ENCODE measurements at places on chromosomes 2 and 18.

DNA sequence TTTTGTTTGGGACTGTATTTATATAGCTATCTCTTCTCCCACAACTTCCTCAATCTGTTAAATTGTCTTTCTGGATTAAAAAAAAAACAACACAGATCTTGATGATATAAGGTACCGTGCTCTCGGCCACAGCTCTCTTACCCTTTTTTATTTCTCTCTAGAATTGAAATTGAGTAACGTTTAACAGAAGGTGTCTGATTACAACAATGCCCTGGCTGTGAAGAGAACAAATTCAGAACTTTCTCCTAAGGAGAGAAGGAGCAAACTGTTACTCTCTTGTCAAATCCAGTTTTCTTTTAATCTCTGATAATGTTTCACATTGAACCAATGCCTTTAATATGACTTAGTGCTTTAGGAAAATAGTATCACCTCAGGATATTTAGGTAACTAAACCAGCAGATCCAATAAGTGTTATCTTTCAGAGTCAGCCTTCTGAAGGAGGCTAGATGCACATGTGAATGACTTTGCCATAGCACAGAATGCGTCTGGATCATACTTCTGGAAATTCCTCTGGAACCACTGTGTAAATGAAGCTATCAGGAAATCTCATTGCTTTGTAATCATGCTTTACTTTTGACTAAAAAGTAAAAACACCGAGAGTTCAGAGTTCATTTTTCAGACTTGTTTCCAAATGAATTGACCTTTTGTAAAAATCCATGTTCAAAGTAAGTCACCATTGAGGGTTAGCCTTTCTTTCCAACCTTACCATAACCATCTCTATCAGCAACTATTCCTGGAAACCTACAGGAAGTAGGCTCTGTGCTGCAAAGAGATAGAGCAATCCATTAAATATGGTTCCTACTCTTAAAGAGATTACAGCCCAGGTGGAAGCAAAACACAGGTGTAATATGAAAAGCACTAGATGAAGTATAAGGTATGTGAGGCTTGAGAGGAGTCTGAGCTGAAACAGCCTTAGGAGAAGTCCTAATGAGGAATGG is 147.0 kb upstream of the OSR1 start:
- DNase-seq: no peak

- DNase-seq: no peak
These were observed 55.0 kb downstream of the KCNG2 start for GRCh38 chr18:79852561-79853302.

DNA sequence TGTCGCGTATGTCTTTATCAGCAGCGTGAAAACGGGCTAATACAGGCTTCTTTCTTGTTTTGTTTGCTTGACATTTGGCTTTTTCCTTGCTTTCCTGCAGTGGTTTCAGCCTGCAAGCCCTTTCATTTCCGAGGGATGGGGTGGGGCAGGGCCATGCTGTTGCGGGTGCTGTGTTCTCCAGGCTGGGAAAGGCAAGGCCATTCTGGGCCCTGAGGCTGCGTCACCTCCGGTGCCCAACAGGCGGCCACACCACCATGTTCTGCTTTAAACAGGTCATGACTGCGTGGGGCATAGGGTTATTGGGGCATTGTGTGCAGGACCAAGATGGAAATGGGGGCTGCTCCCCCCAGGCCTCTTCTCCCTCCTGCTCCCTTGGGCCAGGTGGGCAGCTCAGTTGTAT is 38.6 kb upstream of the PLB1 start:
- no peak for DNase-seq

DNA sequence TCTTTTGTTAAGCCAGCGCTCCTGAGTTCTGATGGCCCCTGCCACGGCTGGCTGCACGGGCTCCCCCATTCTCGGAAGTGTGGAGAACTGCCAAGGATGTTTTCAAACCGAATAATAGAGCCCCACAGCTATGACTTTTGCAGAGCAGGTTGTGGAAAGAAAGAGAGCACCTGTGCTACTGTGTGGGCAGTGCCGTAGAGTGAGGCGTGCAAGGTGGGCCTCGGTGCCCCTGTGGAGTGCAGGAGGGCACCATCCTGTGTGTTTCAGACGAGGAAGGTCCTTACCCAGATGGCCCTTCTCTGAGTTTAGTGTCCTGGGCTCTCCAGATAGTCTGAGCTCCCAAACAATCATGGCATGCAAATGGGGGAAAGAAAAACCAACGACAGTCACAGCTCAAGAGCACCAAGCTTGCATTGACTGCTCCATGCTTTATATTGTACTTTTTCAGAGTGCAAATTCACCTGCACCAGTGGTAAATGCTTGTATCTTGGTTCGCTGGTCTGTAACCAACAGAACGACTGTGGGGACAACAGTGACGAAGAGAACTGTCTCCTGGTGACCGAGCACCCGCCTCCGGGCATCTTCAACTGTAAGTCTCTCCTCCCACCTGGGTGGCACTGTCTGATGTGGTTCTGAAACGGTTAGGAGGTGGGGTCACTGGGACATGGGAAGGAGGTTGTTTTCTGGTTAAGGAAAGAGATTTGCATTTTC is 219.4 kb downstream of the LDLRAD4 start:
- no peak for DNase-seq

DNA sequence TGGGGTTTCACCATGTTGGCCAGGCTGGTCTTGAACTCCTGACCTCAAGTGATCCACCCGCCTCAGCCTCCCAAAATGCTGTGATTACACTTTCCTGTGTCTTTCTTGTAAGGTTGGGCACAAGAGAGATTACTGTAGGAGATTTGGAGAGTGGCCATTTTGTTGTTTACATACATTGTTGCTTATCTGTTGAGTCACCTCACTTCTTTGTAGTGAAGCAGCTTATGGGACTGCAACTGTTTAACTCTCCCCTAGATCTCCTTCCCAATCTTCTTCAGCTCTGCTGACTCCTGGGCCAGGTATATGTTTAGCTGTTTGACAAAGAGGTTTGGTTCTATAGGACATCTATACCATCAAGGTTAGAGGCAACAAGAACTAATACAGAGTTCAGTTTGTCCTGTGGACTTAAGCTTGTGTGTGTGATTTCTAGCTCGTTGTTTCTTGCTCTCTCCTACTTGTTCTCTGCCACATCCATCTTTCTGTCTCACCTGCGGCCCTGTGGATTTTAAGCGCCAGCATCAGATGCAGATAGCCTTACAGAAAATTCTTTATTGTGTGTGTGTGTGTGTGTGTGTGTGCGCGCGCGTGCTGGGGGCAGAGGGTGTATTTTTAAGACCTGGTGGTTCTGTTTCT is 95.4 kb downstream of the HAUS1 start:
- DNase-seq: peak; percentile 51

- DNase-seq: no peak
These were observed 55.2 kb upstream of the TRIB2 start for GRCh38 chr2:12661489-12661888.

- peak; percentile 50 for DNase-seq
These were observed 147.3 kb downstream of the RDH14 start for GRCh38 chr2:18412980-18413675.

GRCh38 chr2:220533485-220533884 is 906.1 kb downstream of the SLC4A3 start:
- no peak for DNase-seq

DNA sequence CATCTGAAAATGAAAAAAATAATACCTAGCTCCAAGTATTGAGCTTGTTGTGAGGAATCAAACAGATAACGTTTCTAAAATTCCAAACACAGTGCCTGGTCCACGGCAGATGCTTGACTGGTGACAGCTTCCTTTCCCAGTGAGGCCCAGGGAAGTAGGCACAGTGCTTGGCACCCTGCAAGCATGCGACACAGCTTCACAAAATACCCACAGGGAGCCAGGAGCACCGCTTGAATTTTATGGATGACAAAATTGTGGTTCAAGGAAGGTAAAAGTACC is 205.1 kb upstream of the TNP1 start:
- DNase-seq: no peak

GRCh38 chr2:99772591-99773331 is 282.9 kb upstream of the REV1 start:
- no peak for DNase-seq

DNA sequence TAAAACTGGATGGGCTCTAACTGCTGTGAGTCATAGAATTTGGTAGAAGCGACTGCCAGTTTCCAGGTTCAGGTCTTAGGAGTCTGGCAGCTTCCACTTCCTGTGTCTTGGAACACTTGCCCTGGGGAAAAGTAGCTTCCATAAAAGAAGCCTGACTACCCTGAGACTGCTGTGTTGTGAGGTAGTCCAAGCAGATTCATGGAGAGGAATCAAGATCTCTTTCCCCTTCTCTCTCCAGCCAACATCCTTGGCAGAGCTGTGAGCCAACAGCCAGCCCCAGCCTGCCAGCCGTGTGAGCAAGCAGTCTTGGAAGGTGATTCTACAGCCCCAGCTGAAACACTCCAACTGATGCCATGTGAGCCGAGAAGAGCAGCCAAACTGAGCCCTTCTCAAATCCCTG is 33.7 kb downstream of the SLC20A1 start:
- no peak for DNase-seq

DNA sequence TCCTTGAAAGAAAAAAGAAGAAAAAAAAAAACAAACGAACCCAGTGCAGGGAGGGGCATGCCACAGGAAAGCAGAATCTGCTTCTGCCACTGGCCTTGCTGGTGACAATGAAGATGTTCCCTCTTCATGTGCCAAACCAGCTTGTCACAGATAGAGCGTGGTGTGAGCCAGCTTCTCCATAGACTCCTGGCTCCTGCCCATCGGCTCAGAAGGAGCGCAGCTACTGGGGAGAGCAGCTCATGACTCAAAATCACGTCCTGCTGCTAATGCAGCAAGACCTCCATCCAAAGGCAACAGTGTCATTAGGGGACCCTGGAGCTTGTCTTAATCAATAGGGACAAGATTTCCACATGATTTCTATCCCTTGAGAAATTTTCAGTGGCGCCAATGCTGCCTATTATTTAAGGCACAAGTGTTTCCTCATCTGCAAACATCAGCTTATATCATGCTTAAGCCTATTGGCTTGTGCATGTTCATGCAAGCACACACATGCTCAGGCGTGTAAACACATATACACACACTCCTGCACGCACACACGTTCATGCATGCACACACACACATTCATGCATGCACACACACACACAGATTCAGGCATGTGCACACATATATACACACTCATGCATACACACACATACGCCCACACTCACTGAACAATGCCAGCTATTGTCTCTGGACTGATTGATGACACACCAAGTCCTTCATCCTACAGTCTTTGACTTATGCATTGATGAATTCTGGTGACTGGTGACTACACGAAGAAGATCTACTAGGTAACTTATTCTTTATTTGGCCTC is 682.0 kb upstream of the ID2 start:
- no peak for DNase-seq

- no peak for DNase-seq
These were observed 705.5 kb downstream of the SLC4A3 start for GRCh38 chr2:220332886-220333285.

DNA sequence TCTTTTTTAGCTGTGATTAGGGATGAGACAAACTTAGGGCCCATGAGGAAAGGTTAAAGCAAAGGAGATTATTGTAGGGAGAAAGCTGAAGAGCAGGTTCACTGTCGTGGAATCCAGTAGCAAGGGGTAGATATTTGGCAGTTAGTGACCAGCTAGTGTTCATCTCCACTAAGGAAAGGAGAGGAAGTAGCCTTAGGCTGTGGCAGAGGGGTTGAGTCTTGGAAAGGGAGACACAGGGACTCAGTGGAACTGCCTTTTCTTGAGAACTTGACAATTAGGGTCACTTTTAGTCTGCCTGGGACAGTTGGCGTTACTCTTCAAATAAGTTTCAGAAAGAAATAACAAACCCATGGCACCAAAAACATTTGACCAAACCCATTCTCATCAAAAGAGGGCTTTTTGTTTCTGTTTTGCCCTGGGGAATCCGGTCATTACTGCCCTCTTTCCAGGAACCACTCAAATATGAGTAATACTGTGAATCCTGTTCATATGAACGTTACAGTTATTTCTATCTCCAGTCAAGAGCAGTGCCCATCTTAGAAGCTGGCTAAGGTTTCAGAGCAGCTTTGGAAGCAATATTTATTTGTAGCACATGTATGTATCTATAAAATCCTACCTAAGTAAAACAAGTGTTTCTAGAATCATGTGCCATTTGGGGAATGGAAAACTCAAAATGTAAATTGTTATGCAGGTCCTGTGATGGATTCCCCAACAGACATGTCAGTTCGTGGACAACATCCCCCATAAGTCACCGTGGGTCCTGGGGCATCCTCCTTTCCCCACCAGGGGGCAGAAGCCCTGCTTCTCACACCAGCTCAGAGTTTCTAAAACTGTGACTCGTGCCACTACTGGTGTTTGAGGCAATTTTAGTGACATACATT is 77.3 kb upstream of the PHLPP1 start:
- no peak for DNase-seq

DNA sequence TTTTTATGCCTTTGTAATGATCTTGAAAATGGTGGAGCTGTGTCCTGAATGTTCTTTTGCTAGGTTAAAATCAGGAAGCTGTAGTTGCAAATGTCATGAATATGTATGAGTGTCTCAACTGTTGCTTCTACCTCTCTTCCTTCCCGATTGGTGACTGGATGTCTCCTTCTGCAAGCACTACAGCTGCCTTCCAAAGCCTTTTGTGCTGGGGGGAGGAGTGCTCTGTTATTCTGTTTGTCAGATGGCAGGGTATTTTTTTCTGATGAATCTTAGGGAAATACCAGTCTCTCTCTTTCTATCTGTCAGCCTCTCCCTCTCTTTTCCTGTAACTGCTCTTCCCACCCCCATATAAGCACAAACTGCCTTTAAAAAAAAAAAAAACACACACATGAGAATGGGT is 1396.3 kb upstream of the CELF4 start:
- no peak for DNase-seq

DNA sequence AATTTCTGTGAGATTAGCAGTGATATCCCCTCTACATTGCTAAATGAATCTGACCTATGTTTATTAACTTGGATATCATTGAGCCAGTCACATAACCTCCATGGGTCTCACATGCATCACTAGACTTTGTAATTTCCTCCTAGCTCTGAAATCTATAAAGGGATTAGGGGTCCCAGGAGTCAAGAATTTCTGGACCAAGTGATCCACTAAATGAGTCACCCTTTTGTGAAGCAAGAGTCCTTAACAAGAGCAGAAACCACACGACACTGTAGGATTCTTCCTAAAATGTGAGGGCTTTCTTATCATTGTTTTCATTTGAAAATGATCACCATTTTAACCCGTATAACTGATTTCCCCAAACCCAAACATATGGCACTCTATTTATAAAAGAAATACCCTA is 90.3 kb downstream of the DHRS9 start:
- DNase-seq: no peak

GRCh38 chr2:68344031-68344430 is 21.1 kb upstream of the PLEK start:
- no peak for DNase-seq

DNA sequence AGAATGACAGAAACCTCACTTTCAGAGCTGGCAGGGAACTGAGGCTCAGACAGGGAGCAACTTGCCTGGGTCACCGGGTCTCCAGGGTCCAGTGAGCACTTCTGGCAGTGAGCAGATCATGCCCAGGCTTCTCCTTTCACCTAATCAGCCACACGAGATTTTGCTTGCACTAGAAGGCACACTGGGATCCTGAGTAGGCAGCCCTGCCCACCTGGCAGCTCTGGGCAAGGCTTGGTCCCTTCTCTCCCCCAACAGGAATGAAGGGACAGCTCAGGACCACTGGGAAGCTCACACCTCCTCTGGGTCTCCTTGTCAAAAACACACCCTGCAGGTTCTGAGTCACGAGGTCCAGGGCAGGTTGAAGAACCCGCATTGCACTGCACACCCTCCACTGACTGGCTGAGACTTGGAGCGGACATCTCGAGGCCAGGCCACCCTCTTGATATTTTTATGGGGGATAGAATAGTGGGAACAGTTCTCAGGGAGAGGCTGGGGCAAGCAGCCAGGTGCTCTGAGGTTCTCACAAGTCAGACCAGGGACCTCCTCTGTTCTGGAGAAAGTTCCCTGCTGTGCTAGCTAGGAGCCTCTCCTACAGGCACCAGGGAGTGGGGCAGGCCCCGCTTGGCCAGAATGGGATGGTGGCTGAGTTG is 5.7 kb downstream of the MAL start:
- no peak for DNase-seq
